Tibial nerve (tissue), 4 donors: ENCODE measurements at places on chromosomes 2 and 18.

DNA sequence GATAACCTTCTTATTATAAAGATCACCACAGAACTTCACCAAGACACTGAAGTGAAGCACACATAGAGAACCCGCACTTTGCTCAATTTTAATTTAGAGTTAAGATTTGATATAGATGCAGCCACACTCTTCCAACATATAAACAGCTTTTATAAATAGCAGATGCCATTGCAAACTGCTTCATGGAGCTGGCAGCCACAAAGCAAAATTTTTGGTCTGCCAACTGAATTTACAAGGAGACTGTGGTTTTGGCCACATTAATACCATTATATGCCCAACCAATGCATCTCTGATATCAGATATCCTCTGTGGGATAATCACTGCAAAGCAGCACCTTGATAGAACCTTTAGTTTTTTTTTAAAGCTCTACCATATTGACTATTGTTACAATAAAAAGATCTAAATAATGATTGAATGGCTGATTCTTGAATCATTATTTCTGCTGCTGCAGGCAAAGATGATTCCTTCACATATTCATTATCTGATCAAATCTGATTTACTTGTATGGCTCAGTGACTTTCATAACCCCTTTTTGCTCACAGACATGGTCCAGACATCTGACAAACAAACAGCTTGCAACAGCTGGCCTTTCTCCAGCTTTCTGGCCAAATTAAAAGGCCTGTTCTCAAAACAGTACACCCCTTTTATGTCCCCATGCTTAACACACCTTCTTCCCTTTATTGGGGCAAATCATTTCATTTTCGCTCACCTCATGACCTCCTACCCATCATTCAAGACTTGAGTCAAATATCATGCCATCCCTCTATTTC, 88.4 kb downstream of the METTL4 start:
- no peak for DNase-seq

- no peak for DNase-seq
These were observed 12.1 kb upstream of the COPS8 start for GRCh38 chr2:237073552-237073951.

- no peak for DNase-seq
These were observed 20.1 kb downstream of the TMEM177 start for GRCh38 chr2:119699016-119699606.

DNA sequence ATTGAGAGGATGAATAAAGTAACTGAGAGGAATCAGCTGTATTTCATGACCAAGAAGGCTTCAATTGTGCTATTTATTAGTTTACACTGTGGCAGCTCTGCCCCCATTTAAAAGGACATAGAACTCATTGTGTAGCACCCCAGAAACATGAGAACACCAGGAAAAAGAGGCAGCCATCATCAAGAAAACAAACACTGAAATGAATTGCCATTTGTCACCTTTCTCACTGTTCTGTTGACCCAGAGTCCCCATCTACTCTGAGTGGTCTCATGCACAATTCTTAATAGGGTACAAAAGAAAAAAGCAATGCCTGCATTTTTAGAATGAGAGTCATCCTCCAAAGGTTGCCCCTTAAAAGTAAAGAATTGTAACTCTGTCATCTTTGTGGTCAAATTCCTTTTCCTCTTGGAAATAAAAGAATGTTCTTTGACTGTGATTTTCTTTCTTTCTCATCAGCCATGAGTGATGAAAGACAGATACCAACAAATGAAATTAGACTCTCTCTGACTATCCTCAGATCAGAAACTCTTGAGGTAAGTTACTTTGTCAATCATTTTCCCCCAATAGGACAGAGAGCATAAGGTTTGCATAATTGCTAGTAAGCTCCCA, 1941.9 kb upstream of the PIK3C3 start:
- no peak for DNase-seq

DNA sequence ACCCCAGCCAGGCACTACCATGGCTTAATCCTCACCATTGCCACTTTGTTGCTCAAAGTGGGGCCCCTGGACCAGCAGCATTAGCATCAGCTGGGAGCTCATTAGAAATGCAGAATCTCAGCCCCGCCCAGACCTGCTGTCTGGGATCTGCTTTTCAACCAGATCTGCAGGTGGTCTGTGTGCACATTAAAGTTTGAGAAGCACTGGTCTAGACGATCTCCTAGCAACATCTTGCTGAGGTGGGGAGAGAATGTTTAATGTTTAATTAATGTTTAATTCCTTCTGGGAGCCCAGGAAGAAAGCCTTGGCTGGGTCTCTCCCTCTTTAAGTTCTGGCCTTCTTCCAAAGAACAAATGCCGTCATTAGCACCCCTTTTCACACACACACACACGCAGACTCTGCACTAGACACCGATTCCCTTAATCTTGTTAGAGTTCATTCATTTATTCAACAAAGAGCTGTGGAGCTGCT, 53.7 kb downstream of the EDAR start:
- no peak for DNase-seq

DNA sequence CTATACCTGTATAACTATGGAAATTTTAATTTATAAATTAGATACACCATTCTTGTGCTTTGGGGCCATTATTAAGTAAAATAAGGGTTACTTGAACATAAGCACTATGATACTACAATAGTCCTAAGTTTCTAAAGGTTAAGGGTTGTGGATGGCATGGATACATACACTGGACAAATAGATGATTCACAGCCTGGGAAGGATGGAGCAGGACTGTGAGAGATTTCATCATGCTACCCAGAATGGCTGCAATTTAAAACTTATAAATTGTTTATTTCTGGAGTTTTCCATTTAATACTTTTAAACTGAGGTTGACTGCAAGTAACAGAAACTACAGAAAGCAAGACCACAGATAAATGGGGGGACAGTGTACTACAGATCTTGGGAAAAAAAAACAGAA, 295.8 kb upstream of the ZNF804A start:
- no peak for DNase-seq

DNA sequence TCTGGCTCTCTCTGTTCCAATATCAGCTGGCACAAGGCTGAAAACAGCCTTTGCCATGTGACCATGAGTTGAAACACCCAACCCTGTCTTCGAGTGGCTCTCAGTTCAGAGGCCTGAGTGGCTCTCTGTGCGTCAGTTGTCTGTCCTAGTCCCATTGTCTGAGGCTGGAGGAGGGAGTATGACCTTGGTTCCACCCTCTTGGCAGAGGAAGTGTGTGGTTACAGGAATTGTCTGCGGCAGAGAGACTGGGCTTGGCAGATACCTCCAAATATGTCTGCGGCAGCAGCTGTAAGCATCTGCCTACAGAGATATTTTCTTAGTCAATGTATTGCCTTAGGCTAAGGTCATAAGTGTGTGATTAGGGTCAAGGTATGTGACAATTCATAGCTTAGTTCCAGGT, 32.6 kb downstream of the CNGA3 start:
- DNase-seq, result peak; percentile 6

DNA sequence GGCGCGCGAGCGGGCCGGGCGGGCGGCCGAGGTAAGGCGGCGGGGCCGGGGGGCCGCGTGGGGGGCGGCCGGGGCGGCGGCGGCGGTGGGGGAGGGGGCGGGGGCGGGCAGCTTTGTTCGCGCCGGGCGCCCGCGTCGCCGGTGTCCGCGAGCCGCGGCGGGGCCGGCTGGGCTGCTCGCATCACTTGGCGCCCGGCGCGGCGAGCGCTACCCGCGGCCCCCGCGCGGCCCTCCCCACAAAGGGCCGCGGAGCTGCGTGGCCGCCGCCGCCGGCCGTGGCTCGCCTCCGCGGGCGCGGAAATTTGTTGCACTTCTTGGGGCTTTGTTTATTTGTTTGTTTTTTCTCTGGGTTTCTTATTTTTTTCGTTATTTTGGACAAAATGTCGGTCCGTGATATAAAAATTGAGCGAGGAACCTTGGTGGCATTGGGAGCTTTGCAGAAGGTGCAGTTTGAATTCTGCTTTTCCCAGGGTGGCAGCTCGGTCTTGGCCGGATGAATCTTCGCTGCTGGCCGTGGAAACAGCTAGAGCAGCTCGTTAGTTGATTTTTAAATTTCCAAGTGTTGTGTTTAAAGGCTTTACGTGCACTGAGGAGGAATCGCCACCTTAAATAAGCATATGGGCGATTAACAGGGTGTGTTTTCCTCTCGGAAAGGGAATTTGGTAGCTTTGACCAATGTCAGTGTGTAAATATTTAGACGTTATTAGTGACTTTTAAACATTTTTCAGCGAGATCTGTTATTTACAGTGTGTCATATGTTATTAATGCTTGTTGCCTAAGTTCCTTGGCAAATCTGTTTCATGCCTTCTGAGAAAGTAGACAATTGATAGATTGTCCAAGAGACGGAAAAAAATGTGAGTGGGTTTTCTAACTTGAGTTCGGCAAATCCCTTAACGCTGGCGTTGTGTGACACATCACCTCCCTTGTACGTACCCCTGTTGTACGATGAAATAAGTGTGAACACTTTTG, 822 bp downstream of the UBE2E3 start:
- no peak for DNase-seq

GRCh38 chr18:58204776-58205442, 160.9 kb downstream of the NEDD4L start:
- DNase-seq, result no peak
